GM19239 (cell line): ENCODE measurements at places on chromosomes 1 and 21.

DNA sequence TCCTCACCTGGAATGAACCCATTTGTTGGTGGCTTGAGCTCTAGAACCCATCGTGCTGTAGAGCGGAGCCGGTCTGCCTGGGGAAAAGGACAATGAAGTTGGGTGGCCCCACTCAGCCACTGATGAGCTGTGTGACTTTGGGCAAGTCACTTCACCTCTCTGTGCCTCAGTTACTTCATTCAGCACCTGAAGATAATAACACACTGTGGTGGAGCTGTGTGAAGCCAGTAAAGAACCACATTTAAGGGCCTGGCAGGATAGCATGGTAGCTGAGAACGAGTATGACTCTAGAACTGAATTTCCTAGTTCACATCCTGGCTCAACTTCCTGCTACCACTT lies 37.1 kb downstream of the EPHB2 start:
- DNase-seq = no peak

DNA sequence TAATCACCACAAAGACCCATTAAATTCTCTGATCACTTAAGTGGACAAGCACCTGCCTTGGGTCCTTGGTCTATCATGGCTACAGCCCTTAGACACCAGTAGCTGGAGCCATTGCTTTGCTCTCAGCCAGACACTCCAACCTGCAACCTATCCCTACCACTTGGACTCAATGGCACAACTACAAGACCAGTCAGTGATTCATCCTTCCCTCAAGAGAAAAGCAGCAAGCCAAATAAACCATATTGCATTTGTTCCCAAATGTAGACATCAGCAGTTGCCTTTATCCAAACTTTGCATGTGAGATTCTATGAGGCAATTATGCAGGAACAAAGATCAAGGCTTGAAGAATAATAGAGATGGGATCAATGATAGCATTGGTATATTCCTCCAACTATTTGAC lies 263.4 kb downstream of the HHIPL2 start:
- DNase-seq = no peak

GRCh38 chr1:78102082-78102481 lies 56.3 kb downstream of the GIPC2 start:
- no peak for DNase-seq

GRCh38 chr1:214854126-214854875 lies 228.2 kb upstream of the KCNK2 start:
- no peak for DNase-seq

DNA sequence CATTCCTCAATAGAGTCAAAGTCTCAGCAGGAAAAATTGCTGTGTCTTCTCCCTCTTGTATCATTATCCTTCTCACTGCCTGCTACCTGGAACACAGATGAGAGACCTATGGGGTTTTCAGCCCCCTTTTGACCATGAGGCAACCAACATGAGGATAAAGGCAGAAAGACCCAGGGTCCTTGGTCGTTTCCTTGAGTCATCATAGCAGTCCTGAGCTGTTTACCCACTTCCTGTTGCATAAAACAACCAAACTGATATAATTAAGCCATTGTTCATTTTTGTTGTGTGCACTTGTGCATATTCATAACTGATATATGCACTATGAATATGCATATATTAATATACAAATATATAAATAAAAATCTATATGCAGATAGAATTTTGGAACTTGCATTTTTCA lies 188.3 kb upstream of the MAP1LC3C start:
- DNase-seq = no peak

DNA sequence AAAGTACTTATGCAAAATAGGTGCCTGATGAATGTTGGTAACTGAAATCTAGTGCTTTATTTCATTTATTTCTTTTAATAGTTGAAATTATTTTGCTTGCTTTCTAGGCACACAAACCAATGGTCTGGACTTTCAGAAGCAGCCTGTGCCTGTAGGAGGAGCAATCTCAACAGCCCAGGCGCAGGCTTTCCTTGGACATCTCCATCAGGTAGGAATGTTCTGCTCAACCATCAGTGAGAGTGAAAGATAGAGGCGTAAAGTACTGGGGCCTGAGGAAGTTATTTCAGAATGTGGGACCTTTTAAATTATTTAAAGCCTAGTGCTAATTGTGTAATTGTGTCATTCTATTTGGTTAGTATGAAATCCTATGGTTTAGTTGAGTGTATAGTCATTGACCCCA lies 144.7 kb downstream of the POU2F1 start:
- no peak for DNase-seq

- DNase-seq = no peak
Observed at GRCh38 chr1:107572674-107573211, 392.2 kb downstream of the VAV3 start.

GRCh38 chr21:34227386-34227852 lies 136.4 kb upstream of the KCNE2 start:
- DNase-seq = no peak

DNA sequence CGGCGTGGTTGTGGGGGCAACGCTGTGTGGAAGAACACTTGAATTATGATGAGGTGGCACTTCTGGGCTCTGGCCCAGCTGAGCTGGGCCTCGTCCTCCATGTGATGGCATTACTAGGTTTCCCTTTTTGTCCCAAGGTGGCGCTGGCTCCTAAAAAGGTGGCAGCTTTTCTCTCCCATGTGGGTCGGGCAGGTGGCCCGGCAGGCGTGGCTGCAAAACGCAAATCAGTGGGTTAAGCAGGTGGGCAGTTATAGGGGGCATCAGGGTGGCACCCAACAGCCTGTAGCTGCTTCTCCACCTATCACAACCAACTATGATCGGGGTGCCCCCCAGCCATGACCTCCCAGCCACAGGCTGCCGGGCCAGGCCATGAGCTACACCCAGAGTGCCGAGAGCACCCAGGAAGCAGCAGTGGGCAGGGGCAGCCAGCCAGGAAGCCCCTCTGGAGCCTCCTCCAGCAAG lies 59.6 kb downstream of the KCNAB2 start:
- no peak for DNase-seq

GRCh38 chr1:155052439-155053395 lies 1.6 kb downstream of the ADAM15 start:
- DNase-seq = peak; percentile 48

DNA sequence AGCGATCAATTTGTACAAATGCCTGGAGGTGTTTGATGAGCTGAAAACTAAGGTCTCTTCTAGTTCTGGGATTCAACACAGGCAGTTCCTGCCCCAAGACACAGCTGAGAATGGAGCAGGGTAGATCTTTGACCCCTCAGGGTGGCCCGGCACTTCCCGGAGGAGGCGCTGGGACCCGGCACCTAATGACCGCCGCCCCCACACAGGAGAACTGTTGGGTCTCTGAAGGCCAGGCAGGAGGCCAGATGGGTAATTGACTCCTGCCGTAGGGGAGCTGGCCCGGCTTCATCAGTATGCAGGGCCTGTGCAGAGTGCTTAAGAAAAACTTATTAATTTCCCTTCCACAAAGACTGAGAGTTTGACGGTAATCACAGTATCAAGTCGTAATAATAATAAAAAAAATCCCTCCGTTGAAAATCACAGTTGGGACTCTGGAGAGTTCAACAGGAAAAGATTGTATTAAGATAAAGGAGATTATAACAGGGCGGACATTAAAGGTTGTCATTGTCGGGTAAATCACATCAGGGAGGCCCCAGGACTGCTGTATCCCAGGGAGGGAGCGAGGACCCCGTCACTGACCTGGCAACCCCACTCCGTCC lies 51.7 kb downstream of the UBIAD1 start:
- no peak for DNase-seq

GRCh38 chr21:34531399-34531798 lies 19.4 kb upstream of the KCNE1 start:
- no peak for DNase-seq

DNA sequence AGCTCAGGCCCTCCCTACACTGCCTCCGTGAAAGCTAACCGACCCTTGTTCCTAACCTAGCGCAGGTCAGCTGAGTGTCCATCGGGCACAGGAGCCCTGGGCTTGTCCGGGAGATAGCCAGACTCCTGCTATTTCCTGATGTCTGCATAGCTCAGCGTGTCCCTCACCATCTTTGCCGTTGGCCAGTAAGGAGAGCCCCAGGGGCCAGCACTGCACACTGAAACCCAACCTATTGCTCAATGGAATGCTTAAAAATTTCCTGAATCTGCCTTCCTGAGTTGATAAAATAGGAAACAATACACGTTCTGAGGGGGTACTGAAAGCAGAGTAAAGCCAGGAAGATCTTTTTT lies 2.2 kb downstream of the RUNX1 start:
- no peak for DNase-seq

DNA sequence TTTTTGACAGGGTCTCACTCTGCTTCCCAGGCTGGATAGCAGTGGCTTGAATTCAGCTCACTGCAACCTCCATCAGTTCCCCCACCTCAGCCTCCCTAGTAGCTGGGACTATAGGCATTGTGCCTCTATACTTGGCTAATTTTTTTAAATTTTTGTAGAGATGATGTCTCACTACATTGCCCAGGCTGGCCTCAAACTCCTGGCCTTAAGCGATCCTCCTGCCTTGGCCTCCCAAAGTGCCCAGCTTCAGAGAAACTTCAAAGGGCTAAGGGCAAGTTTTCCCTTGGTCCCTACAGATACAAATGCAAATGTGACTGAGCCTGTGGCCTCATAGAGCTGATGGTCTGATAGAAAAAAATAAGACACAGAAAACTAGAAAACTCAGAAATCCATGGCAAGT lies 52.9 kb upstream of the PRRC2C start:
- DNase-seq = no peak
